ENCODE measurements at places on chromosomes 4 and X.
A peak's percentile ranks its signal among the peaks of the same experiment; 100 is the strongest.

DNA sequence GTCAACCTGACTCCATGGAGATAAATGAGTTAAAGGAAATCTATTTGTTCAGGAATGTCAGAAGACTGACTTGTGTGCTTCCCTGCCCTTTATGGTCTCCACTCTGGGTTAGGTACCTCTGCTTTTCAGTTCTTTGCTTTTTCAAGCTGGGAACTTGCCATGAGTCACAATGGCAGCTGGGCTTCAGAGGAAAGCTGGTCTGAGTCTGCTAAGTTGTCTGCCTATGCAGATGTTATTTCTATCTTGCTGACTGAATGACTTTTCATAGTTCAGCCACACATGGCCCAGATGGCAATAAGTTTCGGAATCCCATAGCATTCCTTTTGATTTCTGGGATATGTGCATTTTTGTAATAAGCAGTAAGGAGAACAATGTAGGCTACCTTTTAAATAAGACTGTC is 337.9 kb upstream of the FGF13 start:
- DNase-seq = no peak

- DNase-seq = peak; percentile 86
Measured at GRCh38 chr4:2947926-2948325, 15.3 kb downstream of the NOP14 start.

- peak; percentile 5 for DNase-seq
Measured at GRCh38 chrX:38804682-38805431, 3.6 kb downstream of the MID1IP1 start.

DNA sequence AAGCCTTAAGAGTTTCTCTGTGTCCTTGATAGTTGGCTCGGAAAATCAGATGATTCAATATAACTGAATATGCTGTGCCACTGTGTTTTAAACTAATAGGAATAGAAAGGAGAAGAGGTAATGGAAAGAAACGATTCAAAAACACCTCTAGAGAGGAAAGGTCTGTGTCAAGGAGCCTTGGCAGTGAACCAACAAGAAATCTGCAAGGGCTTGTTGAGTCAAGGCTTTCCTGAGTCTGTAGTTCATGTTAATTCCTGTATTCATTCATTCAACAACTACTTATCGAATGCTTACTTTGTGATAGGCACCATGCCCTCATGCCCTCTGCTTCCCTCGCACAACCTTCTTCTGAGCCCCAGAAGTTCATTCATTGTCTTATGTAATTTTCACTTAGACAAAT is 336.0 kb downstream of the PDHA2 start:
- DNase-seq = no peak

- DNase-seq = no peak
Measured at GRCh38 chr4:150451883-150452282, 130.1 kb upstream of the MAB21L2 start.

DNA sequence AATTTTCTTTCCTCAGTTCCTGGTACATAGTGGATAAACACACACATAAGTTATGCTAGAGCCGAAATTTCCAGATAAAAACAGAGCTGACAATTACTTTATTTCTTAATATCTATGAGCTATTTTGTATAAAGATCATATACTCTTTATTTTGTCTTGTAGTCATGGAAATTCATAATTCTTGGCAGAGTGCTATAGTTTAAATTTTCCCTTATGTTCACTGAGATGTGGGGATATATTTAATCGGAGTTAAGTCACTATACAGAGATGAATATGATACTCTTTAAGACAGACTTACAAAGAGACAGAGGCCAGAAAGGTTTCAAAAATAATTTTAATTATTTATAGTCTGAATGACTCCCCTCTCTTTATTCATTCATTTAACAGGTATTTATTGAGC is 89.7 kb downstream of the PPEF1 start:
- DNase-seq = no peak

GRCh38 chr4:22187203-22187820 is 238.7 kb upstream of the KCNIP4 start:
- no peak for DNase-seq

- DNase-seq = no peak
Measured at GRCh38 chr4:48976041-48976440, 10.0 kb upstream of the CWH43 start.

DNA sequence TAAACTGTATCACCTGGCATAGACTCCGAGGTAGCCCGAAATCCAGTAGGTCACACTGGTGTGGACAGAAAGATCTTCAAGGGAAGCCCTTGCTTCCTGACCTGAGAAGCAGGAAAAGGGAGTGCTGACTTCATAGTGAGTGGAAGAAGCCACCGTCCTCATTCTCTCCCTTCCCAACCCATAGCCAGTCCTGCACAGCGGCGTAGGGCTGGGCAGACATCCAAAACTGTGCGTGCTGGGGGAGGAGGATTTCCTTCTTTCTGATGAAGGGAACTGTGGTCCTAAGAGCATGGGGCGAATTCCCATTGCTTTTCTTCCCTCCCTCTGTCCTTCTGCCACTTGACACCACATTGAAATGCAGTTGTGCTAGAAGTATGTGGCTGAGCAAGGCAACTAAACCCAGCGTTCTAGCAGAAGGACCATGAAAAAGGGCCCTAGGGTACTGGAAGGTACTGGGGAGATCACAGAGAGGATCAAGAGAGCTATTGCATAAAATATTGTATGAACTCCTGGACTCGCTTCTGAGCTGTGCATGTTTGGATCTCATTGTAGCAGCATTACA is 66.9 kb downstream of the STOX2 start:
- no peak for DNase-seq

- DNase-seq = no peak
Measured at GRCh38 chr4:8647626-8648025, 55.1 kb downstream of the CPZ start.

DNA sequence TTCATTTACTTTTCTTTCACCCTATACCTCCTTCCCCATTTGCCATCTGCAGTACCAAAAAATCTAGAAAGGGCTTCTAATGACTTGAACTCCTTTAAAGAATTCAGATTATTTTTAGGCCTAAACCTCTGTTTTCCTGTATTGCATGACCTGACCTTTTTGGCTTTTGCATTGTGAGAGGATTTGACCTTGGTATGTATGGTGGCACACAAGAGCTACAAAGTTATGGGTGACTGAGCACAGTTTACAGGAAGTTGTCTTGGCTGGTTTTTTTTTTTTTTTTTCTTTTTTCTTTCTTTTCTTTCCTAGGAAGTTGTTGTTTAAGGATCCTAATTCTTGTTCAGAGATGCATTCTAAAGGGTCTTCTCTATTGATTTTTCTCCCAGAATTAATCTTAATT is 32.0 kb upstream of the MTMR8 start:
- DNase-seq = no peak
